Endothelial cell of umbilical vein (primary cell): ENCODE measurements at places on chromosomes 3 and 15. TPM values are rescaled to one million over a fixed set of nuclear protein-coding genes. Genes with fewer than 3 reads are reported as not detected.

Gene UNC13C
- not detected in 2 replicates for total RNA-seq

Gene ACTL6A
- total RNA-seq = 63.1 and 68.3 TPM in 2 replicates

Gene PRICKLE2
- 7.1 and 8.9 TPM in 2 replicates for total RNA-seq

Gene TMIE
- total RNA-seq = 0.18 and 0.27 TPM in 2 replicates

Gene IDH2
- total RNA-seq = 127 and 133 TPM in 2 replicates

Gene SLC9C1
- total RNA-seq = 0.09 TPM in 1 of 2 replicates, not detected in the other

Gene ROBO1
- 14.2 and 26.4 TPM in 2 replicates for total RNA-seq

Gene GCNT3
- not detected in 2 replicates for total RNA-seq

Gene IGSF11
- total RNA-seq = not detected in 2 replicates

Gene CSNK1G1
- 25.9 and 31.7 TPM in 2 replicates for total RNA-seq

Gene CLDN11
- total RNA-seq = 344 and 395 TPM in 2 replicates

Gene ACTRT3
- total RNA-seq = 3.3 and 5.1 TPM in 2 replicates

Gene RTP1
- total RNA-seq = not detected in 2 replicates

Gene ITPKA
- total RNA-seq = 0.18 and 0.66 TPM in 2 replicates

Gene ADGRG7
- not detected in 2 replicates for total RNA-seq

Gene CYP8B1
- not detected in 2 replicates for total RNA-seq

Gene NPAP1
- not detected in 2 replicates for total RNA-seq

Gene GOLGA6B
- total RNA-seq = not detected in 2 replicates

Gene FOXB1
- total RNA-seq = not detected in 2 replicates
